ENCODE measurements at places on chromosomes 11 and 22.

DNA sequence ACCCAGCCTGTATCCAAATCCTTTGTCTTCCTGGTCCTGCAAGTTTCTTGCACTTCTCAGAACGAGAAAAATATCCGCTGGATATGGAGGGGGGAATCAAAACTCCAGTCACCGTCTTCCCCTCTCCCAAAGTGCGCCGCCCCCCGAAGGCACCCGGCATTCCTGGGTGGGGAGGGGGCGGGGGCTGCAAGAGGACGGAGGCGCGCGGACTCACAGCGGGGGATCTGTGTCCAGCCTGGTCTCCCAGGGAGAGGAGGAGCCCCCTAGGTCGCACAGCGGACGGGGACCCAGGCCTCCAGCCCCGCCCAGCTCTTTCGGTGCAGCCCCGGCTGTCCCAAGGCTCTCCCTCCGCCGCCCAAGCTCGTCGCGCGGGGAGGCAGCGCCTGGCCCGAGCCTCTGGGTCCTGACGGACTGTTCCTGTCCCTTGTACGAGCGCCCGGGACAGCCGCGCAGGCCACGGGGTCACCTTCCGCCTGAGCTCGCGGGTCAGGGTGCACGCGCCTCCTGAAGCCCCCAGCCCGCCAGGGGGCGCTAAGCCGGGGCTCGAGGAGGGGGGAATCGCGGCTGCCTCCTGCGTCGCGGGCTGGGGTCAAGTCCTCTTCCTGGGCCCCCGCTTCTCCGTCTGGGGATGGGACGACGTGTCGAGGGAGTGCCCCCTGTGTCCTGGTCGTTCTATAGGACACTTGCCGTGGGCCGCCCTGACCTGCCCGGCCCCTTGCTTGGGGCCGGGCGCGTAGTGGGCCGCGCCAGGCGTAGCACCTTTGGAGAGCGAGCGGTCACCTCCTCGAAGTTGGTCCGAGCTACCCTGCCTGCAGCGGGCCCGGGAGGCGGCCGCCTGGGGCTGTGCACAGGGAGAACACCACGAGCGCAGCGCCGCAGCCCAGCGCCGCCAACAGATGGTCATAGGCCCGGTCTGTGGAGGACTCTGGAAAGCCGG is 2.4 kb upstream of the WNT11 start:
- DNase-seq, result peak; percentile 73

DNA sequence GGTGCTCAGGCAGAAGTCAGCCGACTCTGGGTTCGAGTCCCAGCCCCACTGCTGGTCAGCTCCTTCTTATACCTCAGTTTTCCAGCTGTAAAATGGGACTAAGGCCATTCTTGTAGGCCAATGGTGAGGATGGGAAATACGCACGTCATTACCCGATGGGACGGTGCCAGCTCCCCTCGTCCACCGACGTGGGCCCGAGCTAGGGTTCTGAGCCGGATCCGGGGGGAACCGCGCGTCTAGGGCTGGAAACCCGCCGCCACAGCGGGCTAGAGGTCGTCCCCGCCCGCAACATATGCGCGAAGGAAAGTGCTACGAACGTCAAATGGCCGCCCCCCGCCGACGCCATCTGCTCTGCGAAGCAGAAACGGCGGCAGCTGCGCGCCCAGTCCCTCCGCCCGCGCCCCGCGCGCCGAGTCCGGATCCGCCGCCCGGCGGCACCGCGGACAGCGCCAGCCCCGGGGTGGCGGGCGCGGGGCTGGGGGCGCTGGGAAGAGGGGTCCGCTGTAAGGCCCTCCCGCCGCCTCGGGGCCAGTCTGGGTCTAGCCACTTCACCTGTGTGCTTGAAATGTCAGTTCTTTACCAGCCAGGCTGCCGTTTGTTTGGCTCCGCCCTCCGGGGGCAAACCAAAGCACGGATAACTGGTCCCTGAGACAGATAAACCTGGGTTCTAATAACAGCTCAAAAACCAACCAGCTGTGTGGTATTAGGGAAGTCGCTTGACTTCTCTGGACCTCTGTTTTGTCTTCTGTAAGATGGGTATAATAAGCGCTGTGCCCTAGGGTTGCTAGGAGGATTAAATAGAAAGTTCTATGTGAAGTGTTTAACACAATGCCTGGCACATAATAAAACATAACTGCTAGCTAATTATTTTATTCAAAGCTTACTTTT is 103.5 kb upstream of the RCN1 start:
- no peak for DNase-seq

DNA sequence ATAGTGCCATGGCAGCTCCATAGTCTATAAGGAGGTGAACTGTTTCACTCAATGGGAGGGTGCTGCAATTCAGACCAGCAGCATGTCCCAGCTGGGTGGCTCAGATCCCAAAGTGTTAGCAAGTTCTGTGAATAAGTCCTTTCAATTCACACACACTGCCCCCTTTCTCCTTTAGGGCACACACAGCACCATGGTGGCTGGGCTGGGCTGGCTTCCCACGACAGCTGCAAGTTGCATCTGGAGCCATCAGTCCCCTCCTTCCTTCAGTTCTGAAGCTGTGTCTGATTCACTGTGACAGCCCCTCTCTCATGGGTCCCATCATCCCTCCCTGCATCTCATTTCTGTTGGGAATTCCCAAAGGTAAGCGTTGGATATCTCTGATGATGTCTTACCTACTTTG is 324.1 kb upstream of the NCAM1 start:
- DNase-seq, result no peak

GRCh38 chr11:125720781-125721180 is 25.3 kb upstream of the PATE1 start:
- no peak for DNase-seq

GRCh38 chr11:95727620-95728019 is 62.0 kb downstream of the FAM76B start:
- DNase-seq, result no peak

GRCh38 chr11:78199653-78200015 is 10.9 kb downstream of the USP35 start:
- no peak for DNase-seq

DNA sequence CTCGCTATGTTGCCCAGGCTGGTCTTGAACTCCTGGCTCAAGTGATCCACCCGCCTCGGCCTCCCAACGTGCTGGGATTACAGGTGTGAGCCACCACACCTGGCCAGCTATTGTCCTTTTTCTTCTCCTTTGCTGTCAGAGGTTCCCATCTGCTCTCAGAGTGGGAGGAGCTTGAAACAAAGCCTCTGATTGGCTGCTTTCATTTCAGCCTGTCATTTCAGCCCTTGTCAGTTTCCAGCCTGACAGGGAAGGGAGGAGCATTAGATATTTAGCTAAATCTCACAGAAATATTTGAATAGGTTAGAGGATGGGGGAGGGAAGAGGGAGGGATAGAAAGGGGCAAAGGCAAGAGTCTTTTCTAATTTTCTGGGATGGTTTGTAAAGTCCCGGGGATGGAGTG is 8.7 kb downstream of the SLC22A6 start:
- DNase-seq, result no peak

GRCh38 chr11:8283465-8284230 is 20.0 kb upstream of the LMO1 start:
- no peak for DNase-seq

- no peak for DNase-seq
Measured at GRCh38 chr11:130223291-130223971, 63.8 kb downstream of the ST14 start.

GRCh38 chr11:110317516-110317932 is 21.1 kb upstream of the RDX start:
- DNase-seq, result no peak

DNA sequence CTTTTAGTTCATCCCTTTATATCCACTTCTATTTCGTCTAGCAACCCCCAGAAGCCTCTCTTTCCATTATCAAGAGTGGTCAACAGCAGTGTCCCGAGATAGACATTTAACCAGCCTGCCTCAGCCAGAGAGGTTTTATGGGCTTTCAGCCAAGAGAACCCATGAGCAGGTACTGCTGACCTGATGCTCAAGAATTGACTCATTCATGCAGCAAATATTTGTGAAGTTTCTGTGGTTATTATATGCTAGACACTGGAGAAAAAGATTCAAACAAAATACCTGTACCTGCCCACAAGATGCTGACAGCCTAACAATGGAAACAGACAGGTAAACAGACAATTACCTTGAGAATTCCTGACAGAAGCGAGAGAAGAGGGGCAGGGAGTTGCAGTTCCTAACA is 9.7 kb upstream of the LRRC55 start:
- no peak for DNase-seq

DNA sequence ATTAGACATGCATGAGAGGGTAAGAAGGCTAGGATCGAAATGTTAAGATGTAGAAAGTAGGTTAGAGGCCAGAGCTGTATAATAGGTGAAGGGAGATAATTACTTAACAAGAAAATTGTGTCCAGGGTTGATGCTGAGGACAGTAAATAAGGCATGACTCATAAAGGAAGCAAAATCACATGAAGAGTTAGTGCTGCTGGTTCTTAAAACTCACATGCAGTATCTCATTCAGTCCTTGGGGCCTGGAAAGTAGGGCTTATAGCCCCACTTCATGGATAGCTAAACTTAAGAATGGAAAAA is 130.2 kb downstream of the NCAM1 start:
- DNase-seq, result no peak

GRCh38 chr22:26905640-26906039 is 248.3 kb downstream of the MIAT start:
- DNase-seq, result no peak

DNA sequence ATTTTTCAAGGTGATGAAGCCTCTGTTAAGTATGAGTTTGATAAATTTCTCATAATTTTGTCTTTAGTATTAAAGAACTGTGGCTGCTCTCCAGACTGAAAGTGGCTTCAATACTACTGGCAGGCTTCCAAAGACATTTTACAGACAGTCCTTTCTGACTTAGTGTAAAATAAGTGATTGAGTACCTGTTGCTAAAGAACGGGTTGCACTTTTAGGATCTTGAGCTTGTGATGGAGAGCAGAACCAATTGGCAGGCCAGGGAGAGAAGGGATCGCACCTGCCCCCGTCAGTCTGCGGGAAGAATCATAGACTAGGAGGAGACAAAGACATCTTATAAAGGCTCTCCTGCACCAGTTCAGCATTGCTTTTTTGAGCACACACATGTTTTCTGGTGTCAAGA is 4.4 kb downstream of the NCAM1 start:
- DNase-seq, result no peak

DNA sequence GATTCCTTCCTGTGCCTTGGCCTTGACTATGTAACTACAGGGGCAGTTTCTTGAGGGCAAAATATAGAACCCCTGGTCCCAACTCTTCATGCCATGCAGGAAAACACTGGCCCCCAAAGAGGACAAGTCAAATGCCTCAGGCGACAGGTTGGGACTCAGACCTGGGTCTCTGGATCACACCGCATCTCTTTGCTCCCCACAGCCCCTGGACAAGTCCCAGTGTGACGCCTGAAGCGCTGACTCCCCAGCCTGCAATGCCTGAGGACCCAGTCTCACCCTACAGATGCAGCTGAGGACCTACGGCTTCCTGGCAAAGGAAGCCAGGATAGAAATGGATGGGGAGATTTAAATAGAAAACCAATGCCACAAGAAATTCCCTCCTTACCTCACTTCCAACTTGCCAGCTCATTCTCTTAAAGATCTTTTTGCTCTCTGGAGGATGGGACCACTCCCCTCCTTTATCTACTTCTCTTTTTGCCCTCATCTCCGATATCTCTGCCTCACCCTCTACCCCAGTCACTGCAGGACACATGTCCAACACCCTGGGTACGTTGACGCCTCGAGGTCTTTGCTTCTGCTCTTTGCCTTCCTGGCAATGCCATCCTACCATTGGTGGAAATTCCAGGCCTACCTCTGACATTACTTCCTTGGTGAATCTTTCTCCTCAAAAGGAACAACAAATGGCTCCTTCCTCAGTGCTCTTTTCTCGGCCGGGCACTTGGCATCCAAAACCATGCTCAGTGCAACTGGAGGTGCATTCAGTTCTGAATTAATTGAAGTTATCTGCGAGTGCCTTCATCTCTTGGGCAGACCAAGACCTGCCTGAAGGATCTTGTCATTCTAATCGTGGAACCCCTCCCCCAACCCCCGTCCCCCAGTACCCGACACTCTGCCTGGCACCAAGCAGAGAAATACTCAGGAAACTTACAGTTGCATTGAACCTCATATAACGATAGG is 2.0 kb upstream of the PRDM11 start:
- DNase-seq, result no peak

GRCh38 chr11:88016392-88017170 is 158.7 kb downstream of the RAB38 start:
- peak; percentile 2 for DNase-seq

DNA sequence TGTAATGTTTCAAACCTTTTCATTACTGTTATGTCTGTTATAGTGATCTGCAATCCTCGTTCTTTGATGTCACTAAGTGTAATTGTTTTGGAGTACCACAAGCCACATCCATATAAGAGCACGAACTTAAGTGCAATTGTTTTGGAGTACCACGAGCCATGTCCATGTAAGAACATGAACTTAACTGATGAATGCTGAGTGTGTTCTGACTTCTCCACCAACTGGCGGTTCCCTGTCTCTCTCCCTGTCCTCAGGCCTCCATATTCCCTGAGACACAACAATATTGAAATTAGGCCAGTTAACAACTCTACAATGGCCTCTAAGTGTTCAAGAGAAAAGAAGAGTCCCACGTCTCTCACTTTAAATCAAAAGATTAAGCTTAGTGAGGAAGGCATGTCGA is 23.5 kb downstream of the TESMIN start:
- DNase-seq, result no peak

DNA sequence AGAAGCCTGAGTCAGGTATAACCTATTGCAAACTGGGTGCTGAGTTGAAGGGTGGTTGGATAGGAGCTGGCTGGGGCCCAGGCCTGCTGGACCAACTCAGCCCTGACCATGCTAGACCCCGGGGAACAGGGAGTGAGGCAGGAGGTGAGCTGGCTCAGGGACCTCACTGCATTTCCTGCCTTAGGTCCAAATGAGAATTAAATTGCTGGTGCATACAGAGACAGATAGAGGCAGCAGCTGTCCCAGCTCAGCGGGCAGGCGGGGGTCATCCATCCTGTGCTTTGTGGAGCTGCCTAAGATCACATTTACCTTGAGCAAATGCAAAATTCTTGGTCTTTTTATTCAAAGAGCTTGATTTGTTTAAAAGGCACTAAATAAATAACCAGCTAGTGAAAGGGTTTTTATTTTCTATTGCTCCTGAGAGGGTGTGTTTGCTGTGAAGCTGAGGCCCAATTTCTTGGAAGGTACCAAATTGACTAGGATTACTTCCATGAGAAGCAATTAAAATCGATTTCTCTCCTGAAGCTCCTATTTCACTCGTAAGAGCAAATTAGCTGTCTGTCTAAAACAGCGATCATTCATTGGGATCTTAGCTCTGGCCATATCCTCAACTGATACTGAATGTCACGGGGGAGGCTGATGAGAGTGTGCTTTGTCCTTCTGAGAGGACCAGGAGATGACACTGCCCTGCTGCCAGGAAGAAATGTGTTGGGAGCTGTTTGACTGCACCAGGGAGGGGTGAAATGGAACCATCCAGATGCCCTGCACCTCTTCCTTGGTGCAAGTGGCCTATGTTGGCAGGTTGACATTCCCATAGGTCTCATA is 24.9 kb downstream of the USH1C start:
- no peak for DNase-seq

DNA sequence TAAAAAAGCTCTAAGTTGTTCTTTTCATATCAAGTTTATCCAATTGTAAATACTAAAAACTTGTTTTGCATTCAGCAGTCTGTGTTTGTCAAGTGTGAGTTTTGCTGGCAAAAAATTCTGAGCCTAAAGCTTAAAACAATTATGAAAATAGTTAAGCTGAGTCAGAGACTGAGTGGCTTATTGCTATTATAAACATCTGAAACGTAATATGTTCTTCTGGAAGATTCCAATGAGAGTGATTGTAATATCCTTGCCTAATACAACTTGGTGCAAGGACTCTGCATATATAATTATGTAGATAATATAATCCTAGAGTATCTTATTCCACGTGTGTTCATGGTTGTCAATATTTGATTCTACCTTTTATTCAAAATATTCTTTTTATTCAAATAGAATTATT is 14.1 kb upstream of the NUP50 start:
- DNase-seq, result no peak

Measured in stimulated activated CD4-positive, alpha-beta T cell treated with anti-CD3 and anti-CD28 coated beads, TNF-alpha, amount 100 ng/mL, for 1 hour (primary cell).